CD4-positive, alpha-beta T cell (primary cell): ENCODE measurements at places on chromosomes 4 and X.

DNA sequence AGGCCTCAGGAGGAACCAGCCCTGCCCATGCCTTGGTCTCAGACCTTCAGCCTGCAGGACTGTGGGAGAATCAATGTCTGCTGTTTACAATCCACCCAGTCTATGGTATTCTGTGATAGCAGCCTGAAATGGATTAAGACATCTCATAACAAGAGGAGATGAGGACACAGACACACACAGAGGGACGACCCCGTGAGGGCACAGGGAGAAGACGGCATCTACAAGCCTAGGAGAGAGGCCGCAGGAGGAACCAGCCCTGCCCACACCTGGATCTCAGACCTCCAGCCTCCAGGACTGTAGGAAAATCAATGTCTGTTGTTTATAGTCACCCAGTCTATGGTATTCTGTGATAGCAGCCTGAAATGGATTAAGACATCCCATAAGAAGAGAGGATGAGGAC, 3.3 kb downstream of the SLC25A6 start:
- H3K27me3 ChIP-seq = no peaks in the 10 kb centered on the region
- no peak overlapping the region for H3K27ac ChIP-seq
- H3K4me1 ChIP-seq = peaks cover 40% of the 10 kb centered on the region
- H3K4me3 ChIP-seq = no peak overlapping the region
- peaks cover 64% of the 10 kb centered on the region for H3K36me3 ChIP-seq

GRCh38 chr4:26899991-26900390, 39.4 kb downstream of the STIM2 start:
- no peak for DNase-seq
- H3K4me3 ChIP-seq = no peak overlapping the region
- no peaks in the 10 kb centered on the region for H3K36me3 ChIP-seq
- H3K4me1 ChIP-seq = peaks cover 7% of the 10 kb centered on the region

DNA sequence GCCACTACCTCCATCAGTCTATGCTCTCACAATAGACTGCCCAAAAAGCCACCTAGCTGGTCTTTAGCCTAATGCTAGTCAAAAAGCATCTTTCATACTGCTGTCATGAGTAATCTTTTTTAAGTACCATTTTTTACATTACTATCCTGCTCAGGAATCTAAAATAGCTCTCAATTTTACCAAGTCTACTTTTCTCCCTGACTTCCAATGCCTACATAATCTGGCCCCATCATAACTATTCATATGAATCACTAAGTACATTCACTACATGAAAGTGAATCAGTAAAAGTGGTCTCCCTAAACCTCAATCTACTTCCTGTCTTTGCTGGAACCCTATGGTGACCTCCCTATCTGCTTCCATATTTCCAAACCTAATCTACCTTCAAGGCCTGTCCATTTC, 105.9 kb downstream of the THOC2 start:
- H3K27ac ChIP-seq = no peak overlapping the region
- no peak overlapping the region for H3K4me3 ChIP-seq
- H3K36me3 ChIP-seq = peaks cover 66% of the 10 kb centered on the region
- H3K4me1 ChIP-seq = no peaks in the 10 kb centered on the region

DNA sequence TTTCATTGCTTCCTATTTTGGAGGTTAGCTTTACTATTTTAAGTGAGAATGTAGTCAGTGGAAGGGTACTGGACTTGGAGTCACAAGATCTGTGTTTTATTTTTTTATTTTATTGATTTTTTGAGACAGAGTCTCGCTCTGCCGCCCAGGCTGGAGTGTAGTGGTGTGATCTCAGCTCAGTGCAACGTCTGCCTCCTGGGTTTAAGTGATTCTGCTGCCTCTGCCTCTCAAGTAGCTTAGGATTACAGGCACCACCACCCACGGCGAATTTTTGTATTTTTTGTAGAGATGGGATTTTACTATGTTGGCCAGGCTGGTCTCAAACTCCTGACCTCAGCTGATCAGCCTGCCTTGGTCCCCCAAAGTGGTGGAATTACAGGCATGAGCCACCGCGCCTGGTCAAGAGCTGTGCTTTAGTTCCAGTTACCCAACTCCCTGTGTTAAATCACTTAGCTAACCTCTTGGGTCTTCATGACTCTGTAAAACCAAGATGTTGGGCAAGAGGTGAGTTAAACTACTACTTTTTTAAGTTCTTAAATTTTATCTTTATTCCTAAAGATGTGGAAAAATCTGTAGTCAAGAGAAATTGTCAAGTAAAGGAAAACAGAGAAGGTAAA, 11.2 kb downstream of the USP9X start:
- no peaks in the 10 kb centered on the region for H3K27me3 ChIP-seq
- peaks cover 44% of the 10 kb centered on the region for H3K4me1 ChIP-seq
- H3K36me3 ChIP-seq = peaks cover 5% of the 10 kb centered on the region
- no peak for DNase-seq

DNA sequence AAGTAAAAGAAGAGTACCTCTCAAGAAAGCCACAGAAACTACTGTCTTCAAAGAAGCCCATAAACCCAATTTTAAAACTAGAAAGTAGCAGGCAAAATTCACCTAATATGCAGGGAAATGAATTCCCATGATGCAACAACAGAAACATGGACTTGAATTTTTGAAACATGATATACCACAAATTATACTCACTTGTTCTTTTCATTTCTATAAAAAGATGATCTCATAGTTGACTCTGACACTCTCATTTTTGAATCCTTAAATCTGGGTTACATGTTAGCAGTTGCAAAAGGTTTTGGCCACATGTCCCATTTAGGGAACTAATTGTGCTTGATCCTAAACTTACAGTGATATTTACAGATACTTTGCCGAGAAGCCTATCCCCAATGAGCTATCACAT, 1130.8 kb downstream of the FAT4 start:
- H3K27ac ChIP-seq = no peak overlapping the region
- H3K36me3 ChIP-seq = no peaks in the 10 kb centered on the region
- no peak overlapping the region for H3K4me3 ChIP-seq
- no peaks in the 10 kb centered on the region for H3K27me3 ChIP-seq

DNA sequence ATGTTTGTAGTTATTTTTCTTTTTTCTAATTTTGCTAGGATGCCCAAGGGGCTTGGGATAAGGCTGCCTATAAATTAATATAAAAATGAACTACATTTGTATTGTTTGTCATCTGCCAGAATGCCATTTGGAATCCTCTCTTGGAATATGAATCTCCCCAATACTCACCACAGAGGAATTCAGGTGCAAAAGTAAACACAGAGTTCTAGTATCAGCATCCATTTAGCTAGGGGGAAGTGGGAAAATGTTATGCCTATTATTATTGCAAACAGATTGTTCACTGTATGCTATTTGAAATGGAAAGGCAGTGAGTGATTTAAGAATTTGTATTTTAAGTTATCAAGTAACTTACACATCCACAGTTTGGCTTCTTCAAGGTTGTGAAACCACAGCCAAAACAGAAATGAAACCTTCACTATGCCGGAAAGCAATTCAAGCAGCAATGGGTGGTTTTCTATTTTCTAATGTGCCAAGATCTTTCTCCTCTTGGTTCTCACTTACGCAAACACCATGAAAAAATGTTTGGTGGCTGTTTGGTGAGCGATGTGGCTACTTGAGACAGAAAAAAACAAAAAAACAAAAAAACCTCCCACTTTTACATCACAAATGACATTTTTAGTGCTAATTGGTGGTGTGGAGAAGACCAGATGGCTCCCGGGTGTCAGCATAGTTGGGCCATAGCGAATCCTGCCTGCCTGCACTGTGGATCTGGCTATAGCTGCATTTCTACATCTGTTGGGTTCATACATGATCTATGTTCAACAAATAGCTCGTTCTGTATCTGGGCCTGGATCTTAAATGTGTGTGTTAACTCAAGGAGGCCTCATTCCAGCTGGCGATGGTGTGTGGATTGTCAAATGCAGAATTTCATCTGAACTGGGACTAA, 200.8 kb upstream of the GIMD1 start:
- no peak overlapping the region for H3K4me3 ChIP-seq
- H3K36me3 ChIP-seq = no peaks in the 10 kb centered on the region
- no peaks in the 10 kb centered on the region for H3K27me3 ChIP-seq

DNA sequence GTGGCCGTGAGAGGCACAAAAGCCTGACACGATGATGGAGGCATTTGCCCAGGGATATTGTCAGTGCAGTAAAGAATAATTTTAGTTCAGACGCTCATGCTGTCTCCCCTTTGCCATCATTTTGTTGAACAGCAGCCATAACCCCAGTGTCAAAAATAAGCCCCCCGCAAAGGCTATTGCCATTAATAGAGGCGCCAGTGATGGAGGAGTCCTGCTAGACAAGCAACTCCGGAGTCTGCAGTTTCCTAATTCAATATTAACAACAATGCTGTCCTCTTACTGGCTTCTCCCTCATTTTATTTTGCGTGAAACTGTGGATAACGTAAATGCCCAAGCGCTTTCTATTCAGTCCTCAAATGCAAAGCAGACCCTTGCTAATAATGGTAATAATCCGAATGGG, 603 bp upstream of the SMS start:
- H3K27me3 ChIP-seq = no peaks in the 10 kb centered on the region
- H3K36me3 ChIP-seq = no peaks in the 10 kb centered on the region
- H3K27ac ChIP-seq = peak overlapping the region; percentile 55
- H3K4me1 ChIP-seq = peaks cover 22% of the 10 kb centered on the region
- peak overlapping the region; percentile 48 for H3K4me3 ChIP-seq
- DNase-seq = no peak

DNA sequence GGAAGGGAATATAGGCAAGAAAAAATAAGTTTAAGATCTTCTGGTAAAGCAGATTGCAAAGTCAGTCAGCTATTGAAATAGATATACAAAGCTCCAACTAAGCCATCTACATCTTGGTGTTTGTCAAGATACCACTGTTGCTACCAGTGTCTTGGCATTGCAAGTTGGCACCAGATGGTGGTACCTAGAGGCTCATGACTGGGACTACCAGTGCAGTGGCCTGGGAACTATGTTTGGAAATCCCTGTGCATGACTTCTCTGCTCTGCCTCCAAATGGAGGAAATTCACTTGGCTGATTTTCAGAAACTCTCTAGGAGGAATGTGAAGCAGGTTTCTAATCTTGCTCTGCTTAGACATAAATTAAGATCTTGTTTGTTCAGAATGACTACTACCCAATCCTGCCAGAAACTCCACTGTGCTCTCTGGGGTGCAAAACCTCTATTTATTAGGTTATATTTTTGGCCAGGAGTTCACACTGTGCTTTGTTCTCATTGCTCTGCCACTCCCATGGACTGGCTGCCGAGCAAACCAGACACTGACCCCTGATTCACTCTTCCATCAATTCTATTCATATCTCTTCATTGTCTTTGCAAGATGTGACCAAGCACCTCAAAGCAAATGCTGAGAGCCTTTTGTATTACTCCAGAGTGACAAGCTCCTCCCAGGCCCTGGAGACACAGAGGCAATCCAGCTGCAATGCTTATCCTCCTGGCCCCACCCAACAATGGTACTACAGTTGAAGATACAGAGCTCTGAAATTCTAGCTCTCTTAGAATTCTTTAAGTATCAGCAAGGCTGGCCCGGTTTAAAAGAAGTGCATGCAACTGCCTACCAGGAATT, 272.3 kb upstream of the FGF16 start:
- no peak overlapping the region for H3K4me3 ChIP-seq
- no peaks in the 10 kb centered on the region for H3K27me3 ChIP-seq
- no peak for DNase-seq
- H3K36me3 ChIP-seq = no peaks in the 10 kb centered on the region
- H3K4me1 ChIP-seq = no peaks in the 10 kb centered on the region

- peaks cover 49% of the 10 kb centered on the region for H3K36me3 ChIP-seq
- no peak overlapping the region for H3K4me3 ChIP-seq
- H3K4me1 ChIP-seq = peaks cover 12% of the 10 kb centered on the region
- no peak overlapping the region for H3K27ac ChIP-seq
These were observed 39.4 kb downstream of the ANTXR2 start for GRCh38 chr4:80033581-80033980.

DNA sequence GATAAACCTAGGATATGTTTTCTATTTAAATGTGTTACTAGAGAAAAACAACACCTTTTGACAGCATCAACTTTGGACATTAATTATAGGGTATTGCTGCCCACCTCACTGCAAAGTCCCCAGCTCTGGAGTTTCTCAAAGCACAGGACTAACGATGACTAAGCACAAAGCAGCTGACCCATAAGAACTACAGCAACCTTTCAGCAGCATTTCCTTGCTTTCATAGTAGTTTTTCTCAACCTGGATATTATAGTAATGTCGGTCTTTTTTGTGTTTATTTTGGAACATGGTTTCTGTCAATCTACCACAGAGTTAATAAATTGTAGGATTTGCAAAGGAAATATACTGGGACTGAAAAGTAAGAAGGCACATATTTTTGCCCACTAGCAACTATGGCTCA, 21.5 kb downstream of the HHIP start:
- no peaks in the 10 kb centered on the region for H3K27me3 ChIP-seq
- H3K36me3 ChIP-seq = no peaks in the 10 kb centered on the region
- no peak for DNase-seq
- no peak overlapping the region for H3K27ac ChIP-seq
- no peaks in the 10 kb centered on the region for H3K4me1 ChIP-seq
- H3K4me3 ChIP-seq = no peak overlapping the region

GRCh38 chrX:123728016-123728415, 4.8 kb downstream of the THOC2 start:
- peaks cover 4% of the 10 kb centered on the region for H3K36me3 ChIP-seq
- DNase-seq = no peak
- H3K4me3 ChIP-seq = no peak overlapping the region
- peaks cover 13% of the 10 kb centered on the region for H3K4me1 ChIP-seq
- no peaks in the 10 kb centered on the region for H3K27me3 ChIP-seq

DNA sequence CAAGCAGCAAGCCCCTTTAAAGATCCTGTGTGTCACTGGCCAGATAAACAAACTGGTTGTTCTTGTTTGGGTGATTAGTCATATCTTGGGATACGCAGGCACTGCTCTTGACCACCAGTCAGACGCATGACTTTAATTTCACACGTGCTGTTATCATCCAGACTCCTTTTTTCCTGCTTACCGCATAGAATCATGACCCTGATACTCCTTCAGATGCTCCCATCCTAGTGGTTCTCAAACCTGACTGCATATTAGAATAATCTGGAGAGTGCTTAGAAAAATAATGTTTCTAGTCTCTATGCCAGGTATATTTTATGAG, 78.8 kb downstream of the CLDN22 start:
- no peak overlapping the region for H3K4me3 ChIP-seq
- no peak for DNase-seq
- H3K36me3 ChIP-seq = no peaks in the 10 kb centered on the region

- no peaks in the 10 kb centered on the region for H3K36me3 ChIP-seq
- H3K4me3 ChIP-seq = no peak overlapping the region
- no peak overlapping the region for H3K27ac ChIP-seq
These were observed 55.7 kb upstream of the PDGFRA start for GRCh38 chr4:54173281-54173912.
